ENCODE measurements at places on chromosomes 5 and 9. TPM values are rescaled to one million over a fixed set of nuclear protein-coding genes. Genes with fewer than 3 reads are reported as not detected.
A peak's percentile ranks its signal among the peaks of the same experiment; 100 is the strongest.

DNA sequence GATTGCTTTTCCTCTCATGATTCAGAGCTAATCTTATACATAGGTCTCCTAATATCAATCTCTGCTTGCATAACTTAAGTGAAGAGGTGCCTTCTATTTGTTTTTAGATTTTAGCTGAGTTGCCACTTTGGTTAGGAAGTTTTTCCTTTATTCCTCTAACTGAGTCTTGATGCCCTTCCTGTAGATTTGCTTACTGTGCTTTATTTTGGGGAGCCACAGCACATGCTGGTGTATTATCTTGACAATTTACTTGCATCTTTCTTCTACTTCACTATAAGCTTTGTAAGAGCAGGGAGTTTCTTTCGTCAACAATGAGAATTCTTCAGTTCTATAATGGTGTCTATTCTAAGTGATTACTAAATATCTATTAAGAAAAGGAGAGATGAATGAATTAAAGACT lies 54.9 kb downstream of the GABRA6 start:
- no peaks in the 10 kb centered on the region for H3K4me1 ChIP-seq
- no peaks in the 10 kb centered on the region for H3K36me3 ChIP-seq
- no peak for DNase-seq
- no peak overlapping the region for H3K27ac ChIP-seq
- no peaks in the 10 kb centered on the region for H3K27me3 ChIP-seq

DNA sequence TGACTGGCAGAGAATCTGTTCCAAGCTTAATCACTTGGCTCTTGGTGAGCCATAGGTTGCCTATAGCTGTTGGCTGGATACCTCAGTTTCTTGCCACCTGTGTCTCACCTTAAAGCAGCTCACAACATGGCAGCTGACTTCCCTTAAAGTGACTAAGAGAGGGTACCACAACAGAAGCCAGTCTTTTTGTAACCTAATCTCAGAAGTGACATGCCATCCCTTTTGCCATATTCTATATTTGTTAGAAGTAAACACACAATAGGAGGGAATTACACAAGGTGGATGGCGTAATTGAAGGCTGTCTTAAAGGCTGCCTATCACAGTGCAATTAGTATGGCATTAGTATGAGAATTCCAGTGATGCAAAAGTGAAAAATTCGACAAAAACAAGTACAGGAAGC lies 28.1 kb downstream of the NIPBL start:
- DNase-seq: no peak
- H3K4me1 ChIP-seq: peaks cover 61% of the 10 kb centered on the region
- no peak overlapping the region for H3K4me3 ChIP-seq
- no peak overlapping the region for H3K27ac ChIP-seq
- H3K36me3 ChIP-seq: no peaks in the 10 kb centered on the region
- no peaks in the 10 kb centered on the region for H3K27me3 ChIP-seq

The IL3 gene
- total RNA-seq: not detected

The LCN6 gene
- not detected for total RNA-seq

- DNase-seq: no peak
- no peak overlapping the region for H3K4me3 ChIP-seq
- no peaks in the 10 kb centered on the region for H3K36me3 ChIP-seq
- no peak overlapping the region for H3K27ac ChIP-seq
- peaks cover 5% of the 10 kb centered on the region for H3K4me1 ChIP-seq
- no peaks in the 10 kb centered on the region for H3K27me3 ChIP-seq
Measured at GRCh38 chr9:122397749-122398148, 26.9 kb downstream of the PTGS1 start.

DNA sequence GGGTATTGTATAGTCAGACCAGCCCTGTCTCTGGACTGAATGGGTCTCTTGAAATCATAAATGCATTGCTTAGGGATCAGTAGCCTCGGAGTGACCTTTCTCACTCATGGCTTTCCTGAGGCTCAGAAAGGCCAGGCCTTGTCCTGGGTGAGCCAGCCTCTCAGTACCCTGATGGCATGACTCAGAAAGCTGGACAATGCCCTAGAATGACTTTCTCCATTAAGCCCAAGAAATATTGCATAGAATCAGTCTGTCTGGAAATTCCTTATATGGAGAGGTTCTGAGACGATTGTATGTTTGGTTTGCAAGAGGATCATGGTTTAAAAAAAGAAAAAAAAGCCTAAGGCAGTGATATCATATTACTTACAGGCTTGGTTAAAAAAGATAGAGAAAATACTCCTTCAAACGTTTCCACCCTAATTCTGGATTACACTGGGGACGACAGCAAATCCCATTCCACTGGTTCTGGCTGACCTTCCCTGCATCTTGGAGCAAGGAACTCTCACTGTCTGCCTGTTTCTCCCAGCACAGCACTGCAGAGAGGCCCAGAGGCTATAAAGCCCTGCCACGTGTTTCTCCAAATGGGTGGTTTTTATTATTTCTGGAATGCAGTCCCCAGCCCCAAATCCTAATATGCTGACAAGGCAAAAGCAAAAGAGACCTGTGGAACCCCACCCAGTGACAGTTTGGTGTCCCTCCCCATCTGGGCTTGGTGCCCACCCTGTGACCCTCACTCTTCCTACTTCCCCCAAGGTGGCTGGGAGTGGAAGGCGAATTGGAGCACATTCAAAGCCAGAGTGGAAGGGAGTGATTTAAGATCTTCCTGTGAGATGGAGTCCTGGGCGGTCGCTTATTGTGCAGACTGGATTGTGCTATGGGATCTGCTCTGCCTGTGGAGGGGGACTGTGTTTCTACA lies 34.4 kb downstream of the MAP1B start:
- peak overlapping the region; percentile 83 for H3K27ac ChIP-seq
- H3K4me3 ChIP-seq: no peak overlapping the region
- H3K27me3 ChIP-seq: no peaks in the 10 kb centered on the region
- no peaks in the 10 kb centered on the region for H3K36me3 ChIP-seq
- H3K4me1 ChIP-seq: peaks cover 37% of the 10 kb centered on the region
- no peak for DNase-seq

- no peaks in the 10 kb centered on the region for H3K4me1 ChIP-seq
- H3K27ac ChIP-seq: no peak overlapping the region
- no peak for DNase-seq
- H3K36me3 ChIP-seq: no peaks in the 10 kb centered on the region
- no peak overlapping the region for H3K4me3 ChIP-seq
- H3K27me3 ChIP-seq: no peaks in the 10 kb centered on the region
Measured at GRCh38 chr5:19977099-19977498, 10.9 kb downstream of the CDH18 start.

- H3K4me3 ChIP-seq: no peak overlapping the region
- no peak overlapping the region for H3K27ac ChIP-seq
- no peak for DNase-seq
- no peaks in the 10 kb centered on the region for H3K27me3 ChIP-seq
Measured at GRCh38 chr5:171149333-171149732, 159.7 kb upstream of the TLX3 start.
